ENCODE measurements at places on chromosomes 1 and 21.

DNA sequence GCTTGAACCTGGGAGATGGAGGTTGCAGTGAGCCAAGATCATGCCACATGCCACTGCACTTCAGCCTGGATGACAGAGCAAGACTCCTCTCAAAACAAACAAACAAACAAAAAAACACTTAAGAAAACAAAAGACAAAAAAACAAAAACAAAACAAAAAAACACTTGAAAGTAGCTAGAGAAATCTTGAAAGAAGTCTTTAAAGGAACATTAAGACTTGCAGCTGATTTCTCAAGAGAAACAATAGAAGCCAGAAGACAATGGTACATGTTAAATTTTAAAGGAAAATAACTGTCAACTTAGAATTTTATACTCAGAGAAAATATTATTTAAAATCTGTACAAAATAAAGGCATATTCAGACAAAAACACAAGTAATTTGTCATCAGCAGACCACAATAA is 71.3 kb downstream of the HLX start:
- no peak for DNase-seq

GRCh38 chr1:30489737-30490389 is 233.5 kb downstream of the MATN1 start:
- DNase-seq: peak; percentile 2

- no peak for DNase-seq
These were observed 10.0 kb downstream of the CDK18 start for GRCh38 chr1:205514211-205515142.

DNA sequence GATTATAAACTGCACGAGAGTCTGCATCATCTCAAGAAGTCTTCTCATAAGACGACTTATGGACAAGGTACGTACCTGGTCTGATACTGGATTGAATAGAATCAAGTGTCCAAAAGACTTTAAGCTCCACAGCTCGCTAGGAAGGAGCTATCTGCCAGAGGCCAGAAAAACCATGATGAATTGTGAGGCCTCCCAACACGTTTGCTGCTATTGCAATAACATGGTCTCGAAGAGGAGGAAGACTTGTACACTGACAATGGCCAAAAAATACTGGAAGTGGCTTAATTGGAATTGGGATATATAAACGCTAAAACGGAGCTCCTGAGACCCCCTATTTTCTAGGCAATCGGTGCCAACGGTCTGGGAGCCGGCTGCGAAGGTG is 534 bp downstream of the DNAJC28 start:
- peak; percentile 4 for DNase-seq

GRCh38 chr1:204826970-204827369 is 43.7 kb upstream of the NFASC start:
- no peak for DNase-seq

GRCh38 chr1:225824533-225824941 is 14.6 kb downstream of the EPHX1 start:
- no peak for DNase-seq

GRCh38 chr21:18249672-18250071 is 5.0 kb downstream of the CHODL start:
- no peak for DNase-seq

GRCh38 chr1:240586006-240586405 is 25.9 kb downstream of the GREM2 start:
- DNase-seq: no peak

- no peak for DNase-seq
These were observed 338.2 kb downstream of the KIF26B start for GRCh38 chr1:245493029-245493428.

DNA sequence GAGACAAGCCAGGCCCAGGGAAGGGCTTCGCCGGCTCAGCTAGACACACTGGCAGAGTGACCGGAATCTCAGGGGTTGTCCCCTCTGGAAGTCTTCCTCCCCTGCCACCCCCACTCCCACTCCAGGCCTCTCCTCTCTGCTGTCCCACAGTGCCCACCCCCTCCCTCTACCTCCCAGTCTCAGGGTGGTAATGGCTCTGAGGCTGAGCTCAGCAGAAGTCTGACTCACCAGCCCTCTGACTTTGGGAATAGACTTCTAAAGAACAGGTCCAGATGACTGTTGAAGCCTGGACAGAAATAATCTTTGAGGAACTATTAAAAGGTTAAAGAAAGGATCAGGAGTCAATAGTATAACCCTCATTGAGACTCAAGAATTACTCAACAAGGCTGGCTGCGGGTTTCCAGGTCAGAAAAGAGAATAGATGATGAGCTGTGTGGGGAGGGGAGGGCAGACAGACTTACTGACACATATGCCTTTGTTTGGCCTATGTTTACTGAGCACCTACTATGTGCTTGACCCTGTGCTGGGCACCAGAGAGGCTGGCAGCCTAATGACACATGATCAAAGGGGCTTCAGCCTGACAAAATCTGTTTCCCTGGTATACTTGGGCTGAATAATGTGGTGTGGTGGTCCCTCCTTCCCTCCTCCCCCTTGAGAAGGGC is 8.2 kb downstream of the HCRTR1 start:
- DNase-seq: peak; percentile 82

GRCh38 chr1:185368313-185368855 is 51.3 kb upstream of the IVNS1ABP start:
- no peak for DNase-seq

DNA sequence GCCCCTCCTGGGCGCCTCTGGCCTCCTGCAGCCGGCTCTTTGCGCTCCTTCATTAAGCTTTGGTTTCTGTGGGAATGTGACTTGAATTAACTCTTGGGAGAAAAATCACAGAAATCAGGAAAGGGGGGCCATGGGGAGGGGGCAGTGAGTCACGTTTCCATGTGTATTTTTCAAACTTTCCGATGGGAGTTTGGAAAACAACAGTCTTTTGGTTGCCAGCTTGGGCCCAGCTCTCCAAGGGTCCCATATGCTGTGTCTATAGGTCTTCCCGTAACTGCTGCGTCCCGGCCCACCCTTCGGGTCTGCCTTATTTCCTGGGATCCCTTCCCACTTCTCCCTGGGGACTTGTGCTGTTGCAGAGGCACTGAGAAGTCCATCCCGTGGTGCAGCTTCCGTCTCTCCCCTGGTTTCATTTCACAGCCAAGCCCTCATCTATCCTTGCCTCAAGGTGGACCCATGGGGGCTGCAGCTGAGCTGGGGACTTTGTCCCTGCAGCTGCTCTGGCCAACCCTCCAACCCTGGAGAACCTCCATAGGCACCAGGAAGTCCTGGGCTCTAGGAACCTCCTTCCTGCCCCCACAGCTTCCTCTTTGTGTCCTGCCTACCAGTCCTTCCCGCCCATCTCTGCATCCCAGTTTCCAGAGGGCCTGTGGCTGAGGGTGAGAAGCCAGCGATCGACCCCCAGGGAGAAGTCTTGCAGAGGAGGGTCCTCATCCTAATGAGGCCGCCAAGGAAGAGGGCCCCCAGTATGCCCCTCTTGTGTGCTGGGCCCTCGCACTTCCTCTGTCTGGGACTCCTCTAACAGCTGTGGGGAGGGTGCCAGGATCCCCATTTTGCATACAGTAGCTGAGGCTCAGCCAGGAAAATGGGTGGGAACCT is 11.6 kb upstream of the LMNA start:
- no peak for DNase-seq

DNA sequence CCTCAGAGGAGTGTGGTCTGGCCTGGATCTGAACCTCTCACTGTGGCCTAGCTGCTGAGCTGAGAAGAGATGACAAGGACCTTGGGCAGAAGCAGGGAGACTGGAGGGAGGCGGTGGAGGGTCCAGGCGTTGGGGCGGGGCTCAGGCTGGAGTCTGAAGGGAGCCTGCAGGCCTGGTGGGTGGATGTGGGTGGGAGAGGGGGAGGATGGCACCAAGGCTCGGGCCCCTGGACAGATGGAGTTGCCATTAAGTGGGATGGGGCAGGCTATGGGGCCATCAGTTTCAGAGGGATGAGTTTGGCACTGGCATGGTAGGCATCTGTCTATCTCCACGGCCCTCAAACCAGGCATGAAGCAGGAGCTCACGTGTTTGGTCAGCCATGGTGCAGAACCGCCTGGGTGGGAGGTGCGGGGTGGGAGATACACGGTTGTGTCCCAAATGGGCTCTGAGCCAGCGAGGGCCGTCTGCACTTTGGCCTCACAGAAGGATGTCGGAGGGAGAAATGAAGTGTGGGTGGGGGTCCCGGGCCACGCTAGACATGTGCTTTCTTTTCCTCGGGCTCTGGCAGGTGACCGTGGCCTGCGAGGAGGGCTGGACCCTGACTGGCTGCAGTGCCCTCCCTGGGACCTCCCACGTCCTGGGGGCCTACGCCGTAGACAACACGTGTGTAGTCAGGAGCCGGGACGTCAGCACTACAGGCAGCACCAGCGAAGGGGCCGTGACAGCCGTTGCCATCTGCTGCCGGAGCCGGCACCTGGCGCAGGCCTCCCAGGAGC is 23.6 kb downstream of the PCSK9 start:
- DNase-seq: no peak

DNA sequence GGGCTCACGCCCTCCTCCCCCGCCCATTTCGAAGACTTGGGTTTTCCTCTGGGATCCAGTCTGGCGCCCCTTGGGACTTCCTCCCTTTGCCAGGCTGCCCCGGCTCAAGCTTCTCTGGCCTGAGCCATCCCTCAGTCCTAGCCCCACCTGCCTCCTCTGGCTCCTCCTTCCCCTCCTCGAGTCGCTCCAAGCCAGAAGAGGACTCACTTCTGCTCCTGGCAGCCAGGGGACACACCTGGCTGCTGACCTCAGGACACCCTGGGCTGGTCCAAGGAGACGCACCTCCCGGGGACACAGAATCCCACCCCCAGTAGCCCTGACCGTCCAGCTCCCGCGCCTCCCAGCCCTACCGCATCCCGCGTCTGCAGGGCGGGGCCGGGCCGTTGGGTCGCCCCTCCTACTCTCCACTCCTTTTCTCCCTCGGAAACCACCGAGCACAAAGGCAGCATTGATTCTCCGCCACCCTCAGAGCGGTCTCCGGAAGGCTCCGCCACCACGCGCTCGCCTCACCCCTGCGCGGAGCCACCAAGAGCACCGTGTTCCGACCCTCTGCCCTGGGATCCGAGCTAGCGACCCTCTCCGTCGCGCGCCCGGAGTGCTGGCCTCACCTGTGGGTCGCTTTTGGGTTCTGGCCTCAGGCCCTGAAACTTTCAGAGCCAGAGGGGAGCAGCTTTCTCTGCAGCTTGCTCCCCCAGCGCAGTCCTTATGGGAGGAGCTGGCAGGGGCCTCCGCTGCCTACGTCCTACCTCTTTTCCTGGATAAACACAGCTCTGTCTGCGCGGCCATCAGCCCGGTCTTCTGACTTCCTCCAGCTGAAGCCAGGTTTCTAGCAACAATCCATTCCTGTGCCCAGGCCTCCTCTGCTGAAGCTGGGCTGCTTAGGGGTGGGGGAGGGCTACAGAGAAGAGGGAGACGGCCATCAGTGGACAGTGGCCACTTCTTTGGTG is at the start of gene C2CD4D:
Gene C2CD4D (minus strand): TSS at position 364 of the 947 bp plus-strand sequence. CDS start 831 bp downstream, outside the sequence.
- no peak for DNase-seq

DNA sequence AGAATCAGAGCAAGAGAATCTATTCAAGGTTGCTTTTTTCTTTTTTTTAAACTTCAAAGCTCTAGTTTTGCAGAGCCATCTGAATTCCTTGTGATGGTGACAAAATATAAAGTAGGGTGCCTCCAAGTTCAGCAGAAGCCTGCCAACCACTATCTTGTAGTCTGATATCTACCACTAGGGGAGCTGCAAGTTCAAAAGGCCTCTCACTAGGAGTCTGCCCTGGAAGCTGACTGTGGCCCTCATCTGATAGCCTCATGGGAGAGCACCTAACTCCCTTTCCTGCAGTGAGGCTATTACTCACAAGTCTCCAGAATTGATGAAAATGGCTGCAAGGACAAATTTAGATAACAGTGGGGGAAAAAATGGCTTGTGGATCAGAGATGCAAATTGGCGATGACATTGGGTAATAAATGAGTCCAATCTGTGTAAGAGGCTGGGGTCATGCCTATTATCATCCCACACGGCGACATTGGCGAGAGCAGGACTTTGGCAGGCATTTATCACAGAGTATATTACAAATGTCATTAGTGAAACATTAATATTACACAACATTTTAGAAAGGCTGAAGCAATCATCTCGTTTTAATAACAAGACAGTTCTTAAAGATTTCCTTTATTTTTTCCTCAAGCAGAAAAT is 10.7 kb upstream of the ZP4 start:
- DNase-seq: peak; percentile 39

DNA sequence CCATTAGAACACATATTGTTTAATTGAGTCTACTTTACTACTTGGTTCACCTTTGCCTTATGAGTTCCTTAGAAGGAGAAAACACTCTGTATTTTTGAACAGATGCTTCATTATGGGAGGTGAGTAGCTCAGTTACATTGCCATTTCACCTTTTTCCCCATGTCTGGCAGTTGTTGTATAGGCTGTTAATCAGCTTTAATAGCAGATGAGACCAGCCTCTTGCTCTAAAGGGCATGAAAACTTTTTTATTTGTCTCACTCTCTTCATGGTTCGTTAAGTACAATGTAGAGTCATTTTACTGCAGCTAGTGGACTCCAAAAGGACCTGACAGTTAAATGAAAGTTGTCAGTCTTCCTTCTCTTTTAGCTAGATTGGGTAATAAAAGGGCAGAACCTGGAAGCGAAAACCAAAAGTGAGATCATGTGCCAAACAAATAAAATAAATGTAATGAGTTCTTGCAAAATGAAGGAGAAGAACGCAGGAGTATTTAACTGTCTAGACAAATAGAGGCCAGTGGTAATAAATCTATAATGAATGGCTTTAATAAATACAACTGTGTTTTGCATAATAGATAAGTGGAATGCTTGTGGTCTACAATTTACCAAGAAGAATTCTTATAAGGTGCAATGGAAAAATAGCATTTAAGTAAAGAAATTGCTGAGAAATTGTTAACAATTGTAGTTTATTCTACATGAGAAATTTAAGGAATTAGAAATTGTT is 180.0 kb upstream of the NEGR1 start:
- DNase-seq: peak; percentile 40

GRCh38 chr1:246946366-246946765 is 14.6 kb upstream of the AHCTF1 start:
- no peak for DNase-seq

DNA sequence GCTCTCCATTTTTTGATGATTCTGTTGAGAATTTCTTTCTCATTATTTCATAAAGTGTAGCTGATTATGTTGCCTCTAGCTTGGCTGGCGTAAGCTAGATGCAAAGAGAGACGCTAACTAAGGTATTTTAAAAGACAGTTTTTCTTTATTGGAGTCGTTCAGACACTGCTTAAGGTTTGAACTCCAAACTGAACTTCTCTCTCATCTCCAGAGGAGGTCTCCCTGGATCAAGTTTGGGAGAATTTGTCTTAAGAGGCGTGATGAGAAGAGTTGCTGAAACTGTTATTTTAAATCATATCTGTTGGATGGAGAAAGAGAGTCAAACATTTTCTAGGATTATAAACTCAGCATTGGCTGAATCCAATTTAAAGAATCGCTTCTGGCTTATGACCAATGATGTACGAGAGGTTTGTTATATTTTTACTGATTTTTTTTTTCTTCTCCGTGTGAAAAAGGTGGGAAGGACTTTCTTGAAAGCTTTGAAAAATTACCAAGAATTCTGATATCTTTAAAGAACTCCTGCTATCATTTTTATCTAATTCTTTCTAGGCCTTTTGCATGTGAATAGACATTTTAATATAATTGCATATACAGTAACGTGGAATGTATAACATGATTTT is 34.0 kb downstream of the MAP3K7CL start:
- peak; percentile 83 for DNase-seq

GRCh38 chr1:242243472-242243871 is 244.6 kb upstream of the MAP1LC3C start:
- DNase-seq: no peak
